NCI-H2029 treated with DMSO at 0.1 percent for 48 hours (cell line): ENCODE measurements at places on chromosomes 11 and 22.

- DNase-seq = no peak
These were observed 67.3 kb downstream of the RTL6 start for GRCh38 chr22:44430716-44431115.

DNA sequence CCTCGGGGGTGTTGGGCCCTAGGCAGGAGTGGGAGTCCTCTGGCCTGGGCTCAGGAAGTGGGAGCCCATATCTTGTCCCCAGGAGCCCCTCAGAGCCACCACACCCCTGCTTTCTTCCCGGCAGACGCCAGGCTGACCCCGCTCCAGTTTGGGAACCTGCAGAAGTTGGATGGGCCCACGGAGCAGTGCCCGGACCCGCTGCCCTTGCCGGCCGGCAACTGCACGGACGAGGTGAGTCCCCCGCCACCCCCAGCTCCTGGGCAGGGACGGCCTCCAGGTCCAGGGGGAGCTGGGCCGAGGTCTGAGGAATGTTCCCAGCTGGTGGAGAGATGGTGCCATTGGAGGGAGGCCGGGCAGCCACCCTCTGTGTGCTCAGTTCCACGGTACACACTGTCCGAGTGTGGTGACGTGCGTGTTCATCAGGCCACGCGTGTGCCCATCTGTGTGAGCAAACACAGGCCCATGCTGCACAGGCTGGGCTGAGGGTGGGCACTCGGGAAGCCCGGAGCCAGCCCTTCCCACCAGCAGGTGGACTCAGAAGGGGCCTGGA lies 4.8 kb downstream of the MUC5B start:
- no peak for DNase-seq

- DNase-seq = no peak
These were observed 16.3 kb upstream of the CCT8L2 start for GRCh38 chr22:16608931-16609330.

GRCh38 chr11:62338218-62338617 lies 970 bp downstream of the ASRGL1 start:
- no peak for DNase-seq

DNA sequence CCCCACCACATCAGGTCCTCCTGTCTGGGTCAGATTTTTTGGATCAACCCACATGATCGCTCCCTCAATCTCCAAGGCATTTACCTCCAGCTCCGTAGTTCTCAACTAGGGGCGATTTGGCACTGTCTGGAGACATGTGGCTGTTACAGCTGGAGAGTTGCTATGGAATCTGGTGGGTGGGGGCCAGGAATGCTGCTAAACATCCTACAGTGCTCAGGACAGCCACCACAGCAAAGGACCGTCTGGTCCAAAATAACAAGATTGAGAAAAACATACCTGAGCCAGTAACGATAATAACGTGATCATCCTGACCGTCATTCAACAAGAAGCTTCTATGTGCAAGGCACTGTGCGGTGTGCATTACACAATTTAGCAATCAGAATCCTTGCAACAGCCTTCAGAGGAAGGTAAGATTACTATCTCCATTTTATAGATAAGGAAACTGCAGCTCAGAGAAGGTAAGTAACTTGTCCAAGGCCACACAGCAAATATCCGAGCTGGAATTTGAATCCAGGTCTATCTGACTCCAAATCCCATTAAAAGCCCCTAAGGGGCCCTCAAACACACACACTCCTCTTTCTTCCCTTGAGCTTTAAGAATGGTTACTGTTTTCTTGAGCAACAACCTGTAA lies 14.3 kb upstream of the CRY2 start:
- DNase-seq = no peak

DNA sequence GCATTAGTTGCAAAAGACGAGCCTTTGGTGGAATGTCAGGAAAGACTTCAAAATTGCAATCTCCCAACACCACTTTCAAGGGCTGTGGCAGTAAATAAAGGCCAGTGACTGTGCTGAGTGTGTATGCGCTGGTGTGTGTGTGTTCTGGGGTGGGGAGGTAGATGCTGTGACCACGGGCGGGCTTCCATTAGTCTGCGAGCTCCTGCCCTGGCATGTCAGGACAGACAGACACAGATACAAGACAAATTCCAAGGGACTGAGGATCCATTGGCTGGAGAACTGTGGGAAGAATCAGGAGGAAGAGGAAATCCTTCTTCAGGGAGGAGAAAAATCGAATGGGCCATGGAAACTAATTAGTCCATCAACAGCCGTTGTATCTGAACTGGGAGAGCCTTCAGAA lies 83.6 kb downstream of the FEZ1 start:
- no peak for DNase-seq

DNA sequence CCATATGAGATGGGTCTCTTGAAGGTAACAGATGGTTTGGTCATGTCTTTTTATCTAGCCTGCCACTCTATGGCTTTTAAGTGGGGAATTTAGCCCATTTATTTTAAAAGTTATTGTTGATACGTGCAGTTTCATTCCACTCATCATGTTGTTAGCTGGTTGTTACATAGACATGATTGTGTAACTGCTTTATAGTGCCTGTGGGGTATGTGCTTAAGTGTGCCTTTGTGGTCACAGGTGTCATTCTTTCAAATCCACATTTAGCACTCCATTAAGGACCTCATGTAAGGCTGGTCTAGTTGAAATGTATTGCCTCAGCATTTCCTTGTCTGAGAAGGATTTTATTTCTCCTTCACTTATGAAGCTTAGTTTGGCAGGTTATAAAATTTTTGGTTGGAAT lies 263.8 kb upstream of the LUZP2 start:
- no peak for DNase-seq

GRCh38 chr11:114845766-114846415 lies 167.6 kb downstream of the NXPE2 start:
- no peak for DNase-seq

DNA sequence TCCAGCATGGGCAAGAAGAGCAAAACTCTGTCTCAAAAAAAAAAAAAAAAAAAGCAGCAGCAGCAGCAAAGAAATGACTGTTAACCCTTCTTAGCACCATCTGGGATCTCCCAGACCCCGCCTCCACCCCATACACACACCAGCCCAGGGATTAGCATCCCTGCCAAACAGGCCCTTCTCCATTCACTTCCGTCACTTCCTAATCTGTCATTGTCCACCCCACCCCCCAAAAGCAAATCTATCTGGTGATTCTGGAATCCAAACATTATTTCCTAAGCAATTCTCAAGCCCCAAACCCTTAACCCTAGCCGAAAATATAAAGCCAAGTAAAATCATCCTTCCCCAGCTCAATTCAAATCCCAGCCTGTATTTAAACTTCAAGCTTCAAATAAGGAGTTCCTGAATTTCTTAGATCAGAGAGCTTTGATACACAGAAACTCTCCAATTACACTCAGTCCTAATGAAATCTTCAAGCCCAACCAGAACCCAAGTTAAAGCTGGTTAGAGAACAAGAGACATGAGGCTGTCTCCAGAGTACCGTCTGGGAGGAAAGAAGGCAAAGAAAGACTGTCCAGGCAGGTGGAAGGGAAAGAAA lies 6.0 kb upstream of the AHNAK start:
- DNase-seq = no peak

DNA sequence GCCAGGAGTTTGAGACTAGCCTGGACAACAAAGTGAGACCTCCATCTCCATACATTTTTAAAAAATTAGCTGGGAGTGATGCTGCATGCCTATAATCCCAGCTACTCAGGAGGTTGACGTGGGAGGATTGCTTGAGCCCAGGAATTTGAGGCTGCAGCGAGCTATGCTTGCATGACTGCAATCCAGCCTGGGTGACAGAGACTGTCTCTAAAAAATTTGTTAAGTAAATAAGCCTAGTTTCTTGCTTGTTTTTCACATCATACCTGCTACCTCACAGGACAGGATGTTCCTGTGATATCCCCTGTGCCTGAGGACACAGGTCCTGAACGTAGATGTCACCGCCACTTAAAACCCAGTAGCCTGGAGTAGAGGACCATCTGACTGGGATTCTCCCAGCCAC lies 348.6 kb downstream of the MN1 start:
- DNase-seq = no peak

GRCh38 chr22:26143806-26144325 lies 25.4 kb upstream of the SEZ6L start:
- DNase-seq = no peak

GRCh38 chr11:10683429-10683828 lies 10.1 kb downstream of the IRAG1 start:
- no peak for DNase-seq

- DNase-seq = no peak
These were observed 1.6 kb downstream of the FGF19 start for GRCh38 chr11:69702239-69702691.

DNA sequence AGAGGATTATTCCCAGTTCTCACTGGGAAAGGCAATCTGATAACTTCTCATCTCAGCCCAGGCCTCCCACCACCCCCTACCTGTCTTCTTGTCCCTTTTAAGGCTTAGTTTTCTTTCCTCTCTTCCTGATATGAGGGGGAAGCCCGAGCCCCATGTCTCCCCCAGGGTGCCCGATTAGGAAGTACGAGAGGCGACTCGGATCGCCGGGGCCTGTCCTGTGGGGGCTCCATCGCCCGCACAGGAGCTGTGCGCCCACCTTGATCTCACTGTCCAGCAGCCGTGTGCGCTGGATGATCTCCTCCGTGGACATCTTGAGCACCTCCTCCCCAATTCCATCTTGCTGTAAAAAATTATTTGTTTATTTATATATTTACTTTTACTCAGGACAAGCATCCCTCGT lies 628 bp downstream of the PSMC3 start:
- DNase-seq = no peak

GRCh38 chr22:46363611-46364321 lies 28.3 kb downstream of the TRMU start:
- DNase-seq = no peak

DNA sequence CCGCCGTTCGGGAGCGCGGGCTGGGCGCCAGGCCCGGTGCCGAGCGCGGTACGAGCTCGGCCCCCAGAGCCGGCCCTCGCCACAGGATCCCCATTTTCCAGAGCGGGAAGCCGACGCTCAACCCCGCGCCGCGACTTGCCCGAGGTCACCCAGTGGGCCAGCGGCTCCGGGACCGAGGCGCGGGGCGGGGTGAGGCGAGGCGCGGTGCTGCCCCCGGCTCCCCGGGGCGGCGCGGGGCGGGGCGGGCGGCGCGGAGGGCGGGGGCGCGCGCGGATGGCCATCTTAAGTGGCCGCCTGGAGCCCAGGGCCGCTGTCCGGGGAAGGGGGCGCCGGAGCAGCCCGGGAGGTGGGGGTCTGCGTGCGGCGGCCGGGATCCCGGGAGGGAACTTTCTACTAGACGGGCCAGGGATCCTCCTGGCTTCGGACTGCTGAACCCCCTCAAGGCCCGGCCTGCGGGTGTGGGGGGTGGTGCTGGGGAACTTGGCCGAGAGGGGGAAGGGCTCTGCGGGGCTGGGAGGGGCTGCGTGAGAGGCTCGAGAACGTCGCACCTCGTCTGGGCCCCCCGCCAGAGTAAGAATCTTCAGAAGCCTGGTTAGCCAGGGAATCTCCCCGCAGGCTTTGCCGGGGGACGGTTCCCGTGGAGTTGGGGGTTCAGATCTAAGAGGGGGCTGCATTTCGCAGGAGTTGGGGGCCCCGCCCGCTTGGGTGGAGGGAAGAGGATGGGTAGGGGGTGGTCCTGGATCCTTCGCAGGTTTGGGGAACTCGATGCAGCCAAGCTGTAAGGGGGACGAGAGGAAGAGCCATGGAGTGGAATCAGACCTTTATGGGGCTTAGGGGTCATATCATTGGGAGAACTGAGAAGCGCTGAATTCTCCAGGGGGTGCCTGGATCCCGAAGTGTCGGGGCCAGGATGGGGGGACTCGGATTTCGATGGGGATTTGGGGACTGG lies 678 bp upstream of the INPPL1 start:
- DNase-seq = no peak

- DNase-seq = no peak
These were observed 69.2 kb upstream of the PRR5 start for GRCh38 chr22:44632541-44633396.

DNA sequence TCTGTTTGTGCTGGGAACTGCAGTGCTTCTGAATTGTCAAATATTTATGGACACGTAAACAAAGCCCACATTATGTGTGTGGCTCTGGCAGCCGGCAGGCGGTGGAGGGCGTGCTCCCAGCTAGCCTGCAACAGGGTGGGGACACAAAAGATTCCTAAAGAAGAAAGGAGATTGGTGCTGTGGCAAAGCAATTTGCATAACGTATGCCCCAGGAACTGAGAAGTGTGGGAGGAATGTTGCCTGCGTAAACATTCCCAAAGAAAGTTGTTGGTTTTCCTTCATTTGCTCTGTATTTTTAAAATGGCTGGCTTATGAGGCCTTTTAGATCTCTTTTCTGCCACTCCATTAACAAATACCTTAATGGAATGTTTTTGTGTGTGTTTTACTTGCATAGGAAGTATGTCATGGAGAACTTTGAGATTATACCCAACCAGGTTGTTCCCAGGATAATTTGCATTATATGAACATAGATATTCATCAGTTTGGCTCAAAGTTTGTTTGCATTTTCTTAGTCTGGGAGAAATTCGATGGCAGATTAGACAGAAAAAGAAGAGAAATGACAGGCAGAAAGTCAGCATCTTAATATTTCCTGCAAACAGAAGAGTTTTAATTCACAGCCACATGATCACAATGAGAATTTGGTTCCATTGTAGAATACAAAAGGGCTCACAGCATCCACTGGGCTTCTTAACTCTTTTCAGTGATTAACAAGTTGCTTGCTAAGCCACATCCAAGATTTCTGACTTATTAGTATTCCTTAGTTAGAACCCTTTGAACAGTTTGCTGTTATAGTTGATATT lies 41.8 kb upstream of the DLAT start:
- no peak for DNase-seq

GRCh38 chr11:100867606-100868005 lies 180.5 kb downstream of the ARHGAP42 start:
- no peak for DNase-seq

DNA sequence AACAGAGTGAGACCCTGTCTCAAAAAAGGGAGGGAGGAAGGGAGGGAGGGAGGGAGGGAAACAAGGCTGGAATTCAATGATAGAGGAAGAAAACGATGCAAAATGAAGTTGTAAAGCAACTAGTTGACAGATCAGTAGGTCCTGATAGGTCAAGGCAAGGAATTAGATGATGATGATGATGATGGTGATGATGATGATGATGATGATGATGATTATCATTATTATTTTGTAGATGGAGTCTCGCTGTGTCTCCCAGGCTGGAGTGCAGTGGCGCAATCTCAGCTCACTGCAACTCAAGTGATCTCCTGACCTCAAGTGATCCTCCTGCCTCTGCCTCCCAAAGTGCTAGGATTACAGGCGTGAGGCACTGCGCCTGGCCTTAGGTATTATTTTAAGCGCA lies 11.3 kb upstream of the L3MBTL2 start:
- no peak for DNase-seq

DNA sequence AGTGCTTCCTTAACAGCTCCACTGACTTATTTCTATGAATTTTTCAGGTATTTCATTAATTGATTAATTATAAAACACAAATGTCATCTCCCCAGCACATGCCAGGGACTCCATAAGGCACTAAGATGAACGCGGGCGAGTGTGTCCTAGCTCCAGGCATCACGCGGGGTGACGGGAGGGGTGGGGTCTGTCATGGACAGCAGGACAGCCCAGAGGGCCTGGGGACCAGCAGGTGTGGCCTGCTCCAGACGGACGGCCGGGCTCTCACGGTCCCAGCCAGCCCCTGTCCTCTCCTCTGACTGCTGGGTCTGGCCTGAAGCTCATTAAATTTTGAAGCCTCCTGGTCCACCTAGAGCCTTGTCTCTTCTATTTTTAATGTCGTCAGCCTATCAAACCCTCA lies 531.1 kb downstream of the BRD1 start:
- DNase-seq = no peak
